ENCODE measurements at places on chromosomes 6 and 20.

GRCh38 chr6:112330879-112331265 is 16.3 kb upstream of the RFPL4B start:
- peak; percentile 39 for DNase-seq

GRCh38 chr20:63085151-63085861 is 78.5 kb upstream of the BHLHE23 start:
- DNase-seq: no peak

GRCh38 chr6:4936681-4937041 is 67.2 kb downstream of the RPP40 start:
- peak; percentile 66 for DNase-seq

- DNase-seq: no peak
These were observed 42.6 kb upstream of the IFNGR1 start for GRCh38 chr6:137261761-137262160.

DNA sequence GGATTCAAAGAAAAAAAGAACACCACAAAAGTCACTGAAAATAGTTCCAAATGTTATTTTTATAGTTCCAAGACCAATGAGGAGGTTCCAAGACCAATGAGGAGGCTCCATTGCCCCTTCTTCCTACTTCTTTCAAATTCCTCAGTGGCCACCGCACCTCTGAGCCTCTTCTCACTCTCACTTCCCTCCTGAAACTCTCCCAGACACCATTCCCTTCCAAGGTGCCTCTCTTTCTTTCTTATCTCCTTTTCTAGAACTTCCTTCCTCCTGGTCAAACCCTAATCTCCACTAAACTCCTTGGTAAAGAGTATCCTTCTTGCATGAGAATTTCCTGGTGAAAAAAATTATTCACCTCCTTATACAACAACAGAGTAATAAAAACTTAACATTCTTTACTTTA is 20.4 kb upstream of the MCUR1 start:
- DNase-seq: no peak

- DNase-seq: no peak
These were observed 1.1 kb downstream of the SLC44A4 start for GRCh38 chr6:31877651-31878161.

DNA sequence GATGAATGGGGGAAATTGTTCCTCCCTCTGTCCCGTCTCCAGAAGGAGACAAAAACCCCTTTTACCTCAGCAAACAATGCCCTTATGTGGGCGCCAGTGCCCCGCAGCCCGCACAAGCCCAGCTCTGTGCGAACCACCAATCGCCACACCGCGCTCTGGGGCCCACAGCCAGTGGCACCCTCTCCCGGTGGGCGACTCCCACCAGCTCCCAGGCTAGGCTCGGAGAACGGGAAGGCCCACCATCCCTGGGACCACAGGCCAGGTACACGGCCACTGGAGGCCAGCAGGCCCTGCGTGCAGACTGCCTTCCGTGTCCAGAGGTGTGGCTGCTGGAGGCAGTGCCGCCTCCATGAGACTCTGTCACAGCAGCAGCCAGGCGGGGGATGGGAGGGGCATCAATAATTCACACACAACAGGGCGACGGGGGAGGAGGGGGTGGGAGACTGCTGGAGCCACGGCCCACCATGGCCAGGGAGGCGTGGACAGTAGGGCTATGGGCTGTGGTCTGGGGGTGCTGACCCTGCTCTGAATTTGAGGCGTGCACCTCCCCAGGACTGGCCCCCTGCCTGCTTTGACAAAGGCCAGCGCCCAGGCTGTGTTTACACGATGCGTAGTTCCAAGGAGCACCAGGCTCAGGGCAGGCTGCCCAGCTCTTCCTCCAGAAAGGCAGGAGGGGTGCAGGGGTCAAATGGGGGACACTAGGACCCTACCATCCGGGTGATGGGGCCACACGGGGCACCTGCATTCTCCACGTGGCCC is 105.7 kb downstream of the ASXL1 start:
- DNase-seq: no peak

- no peak for DNase-seq
These were observed 3.2 kb downstream of the GFOD1 start for GRCh38 chr6:13484138-13484708.

- no peak for DNase-seq
These were observed 115.6 kb upstream of the B3GAT2 start for GRCh38 chr6:71072508-71072907.

- no peak for DNase-seq
These were observed 36.2 kb downstream of the STX7 start for GRCh38 chr6:132476688-132477087.

DNA sequence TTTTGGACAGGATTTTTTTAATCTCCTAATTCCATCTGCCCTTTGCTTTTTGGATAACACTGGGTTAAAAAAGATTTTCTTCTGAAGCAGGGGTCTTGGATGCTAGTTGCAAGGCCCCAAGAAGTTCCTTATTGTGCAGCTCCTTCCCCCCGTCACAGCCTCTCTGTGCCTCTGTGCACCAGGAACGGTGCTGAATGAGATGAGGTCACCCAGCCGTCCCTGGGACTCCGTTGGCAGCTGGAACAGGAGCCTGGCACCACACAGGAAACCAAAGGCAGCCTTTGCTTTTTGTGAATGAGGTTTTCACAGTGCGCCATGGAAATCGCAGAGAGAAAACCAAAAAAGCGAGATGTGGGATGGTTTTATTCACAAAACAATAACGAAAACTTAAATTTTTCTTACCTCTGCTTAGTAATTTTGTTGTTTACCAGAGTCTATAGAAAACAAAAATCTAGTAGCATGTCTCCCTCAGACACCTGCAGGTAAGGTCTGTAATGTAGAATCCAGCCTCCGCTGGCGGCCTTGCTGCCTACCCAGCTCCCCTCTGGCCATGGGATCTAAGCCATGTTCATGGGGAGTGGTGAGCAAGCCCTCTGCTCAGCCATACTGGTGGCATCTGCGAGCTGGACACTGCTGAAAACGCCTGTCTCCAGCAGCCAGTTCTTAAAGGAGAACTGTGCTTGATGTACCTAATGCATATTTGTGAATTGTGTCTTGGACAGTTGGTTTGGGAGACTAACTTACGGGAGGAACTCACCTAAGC is 40.4 kb upstream of the SYNJ2 start:
- no peak for DNase-seq

GRCh38 chr6:57205550-57206328 is 16.4 kb downstream of the RAB23 start:
- DNase-seq: no peak

- no peak for DNase-seq
These were observed 564.5 kb downstream of the NKAIN2 start for GRCh38 chr6:124368131-124368530.

DNA sequence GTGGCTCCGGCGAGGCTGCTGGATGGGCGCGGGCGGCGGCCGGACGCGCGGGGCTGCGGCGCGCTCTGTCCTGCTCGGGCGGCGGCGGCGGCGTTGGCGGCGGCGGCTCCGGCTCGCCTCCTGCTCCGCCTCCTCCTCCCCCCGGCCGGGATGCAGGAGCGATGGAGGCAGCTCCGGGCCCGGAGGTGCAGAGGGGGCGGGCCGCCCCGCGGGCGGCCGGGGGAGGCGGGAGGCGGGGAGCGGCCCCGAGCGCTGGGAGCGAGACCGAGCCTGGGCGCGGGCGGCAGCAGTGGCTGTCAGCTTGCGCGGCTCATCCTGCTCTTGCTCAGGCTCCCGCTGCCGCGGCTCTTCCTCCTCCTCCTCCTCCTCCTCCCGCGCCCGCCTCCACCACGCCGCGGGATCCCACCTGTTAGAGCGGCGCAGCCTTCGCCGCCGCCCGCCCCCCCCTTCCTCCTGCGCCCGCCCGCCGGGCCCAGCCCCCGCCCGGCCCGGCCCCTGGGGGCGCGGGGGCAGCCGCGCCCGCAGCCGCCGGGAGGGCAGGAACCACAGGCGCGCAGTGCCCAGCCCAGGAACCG is at the start of gene NOL4L:
NOL4L (minus strand) TSS at position 323 of the 575 bp plus-strand sequence. CDS start 443 bp downstream, outside the sequence.
- DNase-seq: no peak
